ENCODE measurements at places on chromosomes 12 and 14.

- DNase-seq = no peak
Observed at GRCh38 chr14:33505963-33506329, 444.9 kb downstream of the EGLN3 start.

DNA sequence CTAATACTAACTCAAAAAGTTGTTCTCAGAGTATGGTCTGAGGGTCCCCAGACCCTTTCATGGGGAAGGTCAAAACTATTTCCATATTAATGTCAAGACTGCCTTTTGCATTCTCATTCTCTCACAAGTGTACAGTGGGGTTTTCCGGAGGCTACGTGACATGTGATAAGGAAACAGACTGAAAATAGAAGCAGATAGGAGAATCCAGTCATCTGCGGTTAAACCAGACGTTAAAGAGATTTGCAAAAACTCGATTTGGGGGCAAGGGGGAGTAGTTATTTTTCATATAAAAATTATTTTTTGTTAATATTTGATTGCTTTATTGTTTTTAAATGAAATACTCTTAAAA lies 1.0 kb upstream of the NAP1L1 start:
- DNase-seq = peak; percentile 48

DNA sequence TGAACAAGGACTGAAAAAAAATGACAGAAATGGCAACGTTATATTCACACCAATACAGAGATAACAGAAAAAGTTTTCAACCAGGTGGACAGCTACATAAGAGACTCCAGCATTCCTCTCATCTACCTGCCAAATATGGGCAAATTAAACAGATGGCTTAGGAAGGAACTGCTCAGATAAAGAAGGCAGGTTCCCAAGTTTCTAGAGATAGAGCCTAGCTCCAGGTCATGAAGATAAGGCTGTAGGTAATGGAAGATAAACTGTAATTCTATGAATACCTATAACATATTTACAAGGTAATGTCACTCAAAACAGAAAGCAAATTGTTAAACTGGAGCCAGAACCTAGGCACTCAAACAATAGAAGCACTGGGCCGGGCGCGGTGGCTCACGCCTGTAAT lies 42.5 kb downstream of the GIT2 start:
- no peak for DNase-seq

DNA sequence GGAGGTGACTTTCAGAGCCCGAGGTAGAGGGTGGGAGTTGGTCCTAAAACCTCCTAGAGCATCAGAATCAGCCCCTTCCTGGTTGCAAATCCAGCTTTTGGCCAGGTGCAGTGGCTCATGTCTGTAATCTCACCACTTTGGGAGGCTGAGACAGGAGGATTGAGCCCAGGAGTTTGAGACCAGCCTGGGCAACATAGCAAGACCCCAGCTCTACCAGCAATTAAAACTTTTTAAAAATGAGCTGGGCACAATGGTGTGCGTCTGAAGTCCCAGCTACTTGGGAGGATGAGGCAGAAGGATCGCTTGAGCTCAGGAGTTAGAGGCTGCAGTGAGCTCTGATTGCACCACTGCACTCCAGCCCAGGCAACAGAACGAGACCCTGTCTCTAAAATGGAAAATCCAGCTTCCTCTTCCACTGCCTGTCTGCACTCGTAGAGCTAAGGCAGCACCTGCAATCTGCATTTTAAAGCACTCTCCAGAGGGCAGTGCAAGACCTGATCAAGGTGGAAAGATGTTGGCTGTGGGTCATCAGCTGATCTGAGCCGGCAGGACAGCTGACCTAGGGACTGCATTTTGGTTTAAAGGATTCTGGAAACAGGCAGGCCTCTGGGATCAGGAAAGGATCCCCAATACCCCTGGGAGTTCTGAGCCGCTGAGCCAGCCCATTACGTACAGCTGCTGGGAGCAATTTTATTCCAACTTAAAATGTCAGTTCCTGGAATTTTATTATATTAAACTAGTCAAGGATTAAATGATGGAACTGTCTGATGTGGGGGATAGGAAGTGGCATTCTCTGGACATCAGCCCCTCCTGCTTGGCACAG lies 1.8 kb upstream of the TESC start:
- DNase-seq = no peak

GRCh38 chr12:83676781-83677295 lies 990.1 kb downstream of the TMTC2 start:
- DNase-seq = no peak

DNA sequence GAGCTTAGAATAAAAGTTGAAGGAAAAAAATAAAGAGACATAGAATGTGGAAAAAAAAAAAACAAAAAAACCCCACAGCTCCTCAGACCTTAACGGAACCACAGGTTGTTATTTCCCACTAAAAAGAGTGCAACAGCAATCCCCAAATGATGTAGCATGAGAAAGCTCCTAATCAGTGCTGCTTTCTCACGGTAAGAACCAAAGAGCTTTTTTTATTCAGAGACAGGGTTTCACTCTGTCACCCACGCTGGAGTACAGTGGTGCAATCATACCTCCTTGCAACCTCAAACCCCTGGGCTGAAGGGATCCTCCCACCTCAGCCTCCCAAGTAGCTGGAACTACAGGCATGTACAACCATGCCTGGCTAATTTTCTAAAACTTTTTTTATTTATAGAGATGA lies 13.3 kb downstream of the NDUFA12 start:
- peak; percentile 17 for DNase-seq

DNA sequence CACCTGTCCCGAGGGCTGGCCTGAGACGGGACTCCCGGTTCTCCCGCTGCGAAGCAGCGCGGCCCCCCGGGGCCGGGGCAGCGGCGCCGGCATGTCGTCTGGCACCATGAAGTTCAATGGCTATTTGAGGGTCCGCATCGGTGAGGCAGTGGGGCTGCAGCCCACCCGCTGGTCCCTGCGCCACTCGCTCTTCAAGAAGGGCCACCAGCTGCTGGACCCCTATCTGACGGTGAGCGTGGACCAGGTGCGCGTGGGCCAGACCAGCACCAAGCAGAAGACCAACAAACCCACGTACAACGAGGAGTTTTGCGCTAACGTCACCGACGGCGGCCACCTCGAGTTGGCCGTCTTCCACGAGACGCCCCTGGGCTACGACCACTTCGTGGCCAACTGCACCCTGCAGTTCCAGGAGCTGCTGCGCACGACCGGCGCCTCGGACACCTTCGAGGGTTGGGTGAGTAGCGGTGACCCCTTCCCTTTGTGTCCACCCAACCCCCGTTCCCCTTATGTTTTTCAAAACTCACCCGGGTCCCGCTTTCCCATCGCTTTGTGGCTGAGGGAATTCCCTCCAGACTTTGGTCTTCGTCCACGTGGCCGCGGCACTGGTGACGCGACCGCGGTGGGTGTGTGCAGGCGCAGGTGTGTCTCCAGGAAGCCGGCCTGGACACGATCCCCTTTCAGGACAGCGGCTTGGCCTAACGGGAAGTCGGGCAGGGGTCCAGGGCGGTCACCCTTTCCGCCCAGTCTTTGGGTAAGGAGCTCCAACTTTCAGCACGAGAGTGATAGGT lies 826 bp downstream of the PRKCH start:
- no peak for DNase-seq

DNA sequence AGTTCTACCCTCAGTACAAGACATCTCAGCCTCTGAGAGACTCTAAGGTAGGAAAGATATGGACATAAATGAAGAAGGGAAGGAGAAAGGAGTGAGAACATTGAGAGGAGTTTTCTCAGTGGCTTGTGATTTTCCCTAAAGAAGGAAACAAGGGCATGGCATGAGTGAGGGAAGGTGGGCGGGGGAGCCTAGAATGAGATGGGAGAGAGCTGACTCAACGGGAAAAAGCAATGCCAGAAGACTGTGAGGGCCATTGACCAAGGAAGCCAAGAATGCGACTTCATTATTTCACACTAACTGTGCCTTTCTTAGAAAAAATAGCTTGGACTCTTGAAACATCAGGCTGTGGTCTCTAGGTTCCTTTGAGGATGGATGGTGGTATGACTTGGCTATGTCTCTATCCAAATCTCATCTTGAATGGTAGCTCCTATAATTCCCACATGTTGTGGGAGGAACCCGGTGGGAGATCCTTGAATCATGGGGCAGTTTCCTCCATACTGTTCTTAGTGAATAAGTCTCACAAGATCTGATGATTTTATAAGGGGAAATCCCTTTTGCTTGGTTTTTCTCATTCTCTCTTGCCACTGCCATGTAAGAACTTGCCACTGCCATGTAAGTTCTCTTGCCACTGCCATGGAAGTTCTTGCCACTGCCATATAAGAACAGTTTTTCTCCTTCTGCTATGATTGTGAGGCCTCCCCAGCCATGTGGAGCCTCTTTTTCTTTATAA lies 279.6 kb downstream of the NUAK1 start:
- DNase-seq = no peak

GRCh38 chr14:68784978-68785533 lies 7.8 kb downstream of the ZFP36L1 start:
- no peak for DNase-seq

- peak; percentile 62 for DNase-seq
Observed at GRCh38 chr12:8033153-8034044, 883 bp downstream of the FOXJ2 start.

- no peak for DNase-seq
Observed at GRCh38 chr12:92370828-92371227, 225.2 kb upstream of the BTG1 start.

GRCh38 chr14:98908050-98908449 lies 363.9 kb downstream of the BCL11B start:
- DNase-seq = no peak

DNA sequence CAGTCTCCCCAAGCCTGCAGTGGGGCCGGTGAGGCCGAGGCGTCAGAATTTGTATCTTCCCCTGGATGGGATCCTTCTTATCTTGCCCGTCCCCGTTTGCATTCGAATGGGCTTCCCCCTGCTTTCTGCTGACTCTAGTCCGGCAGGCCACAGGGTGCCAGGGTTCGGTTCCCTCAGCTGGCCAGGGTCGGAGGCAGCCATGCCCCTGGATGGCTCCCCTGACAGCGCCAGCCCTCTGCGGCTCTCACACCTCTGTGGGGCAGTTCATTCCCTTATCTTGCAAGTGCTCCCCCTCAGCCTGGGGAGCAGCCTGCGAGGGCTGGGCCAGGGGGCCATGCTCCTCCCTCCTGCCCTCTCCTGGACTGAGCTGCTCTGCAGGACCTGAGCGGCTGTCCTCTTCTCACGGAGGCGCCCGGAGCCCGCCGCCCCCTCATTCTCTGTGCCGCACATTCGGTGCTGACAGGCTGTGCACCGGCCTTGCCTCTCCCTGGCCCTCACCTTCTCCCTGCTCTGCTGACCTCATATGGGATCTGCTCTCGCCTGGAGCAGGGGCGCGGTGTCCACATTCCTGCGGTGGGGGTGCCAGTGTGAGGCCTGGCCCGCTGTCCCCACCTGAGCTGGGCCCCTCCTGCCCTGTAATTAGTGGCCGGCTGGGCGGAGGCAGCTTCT lies 32.8 kb downstream of the KIF26A start:
- DNase-seq = no peak

- no peak for DNase-seq
Observed at GRCh38 chr12:26062566-26062965, 62.3 kb downstream of the BHLHE41 start.

DNA sequence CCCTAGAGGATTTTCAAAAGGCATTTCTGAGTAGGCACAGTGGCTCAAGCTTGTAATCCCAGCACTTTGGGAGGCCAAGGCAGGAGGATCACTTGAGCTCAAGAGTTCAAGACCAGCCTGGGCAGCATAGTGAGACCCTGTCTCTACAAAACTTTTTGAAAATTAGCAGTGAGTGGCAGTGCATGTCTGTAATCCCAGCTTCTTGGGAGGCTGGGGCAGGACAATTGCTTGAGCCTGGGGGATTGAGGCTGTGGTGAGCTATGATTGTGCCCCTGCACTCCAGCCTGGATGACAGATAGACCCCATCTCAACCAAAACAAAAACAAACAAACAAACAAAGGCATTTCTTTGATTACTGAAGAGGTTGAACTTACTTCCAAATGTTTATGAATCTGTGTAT lies 201.4 kb downstream of the KIF26A start:
- no peak for DNase-seq

- DNase-seq = no peak
Observed at GRCh38 chr12:60535363-60535762, 939.5 kb downstream of the SLC16A7 start.

DNA sequence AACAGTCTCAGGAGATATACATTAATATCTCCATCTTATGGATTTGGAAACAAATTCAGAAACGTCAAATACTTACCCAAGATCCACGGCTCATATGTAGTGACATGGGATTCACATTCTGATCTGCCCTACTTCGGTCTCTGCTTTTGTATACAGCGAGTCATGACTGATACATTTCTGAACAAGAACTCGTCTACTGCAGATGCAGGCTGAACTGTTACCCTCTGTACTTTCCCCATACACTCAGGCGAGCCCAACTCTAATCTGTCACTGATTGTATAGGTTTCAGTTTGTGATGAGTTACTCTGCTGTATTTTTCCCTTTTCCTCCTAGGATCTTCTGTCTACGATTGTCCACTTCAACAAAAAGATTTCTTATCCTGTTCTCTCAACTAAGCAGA lies 441.6 kb downstream of the CCDC91 start:
- no peak for DNase-seq

GRCh38 chr12:49543914-49544815 lies 5.3 kb downstream of the KCNH3 start:
- no peak for DNase-seq

GRCh38 chr14:72518809-72519377 lies 375.0 kb downstream of the DPF3 start:
- DNase-seq = peak; percentile 36

DNA sequence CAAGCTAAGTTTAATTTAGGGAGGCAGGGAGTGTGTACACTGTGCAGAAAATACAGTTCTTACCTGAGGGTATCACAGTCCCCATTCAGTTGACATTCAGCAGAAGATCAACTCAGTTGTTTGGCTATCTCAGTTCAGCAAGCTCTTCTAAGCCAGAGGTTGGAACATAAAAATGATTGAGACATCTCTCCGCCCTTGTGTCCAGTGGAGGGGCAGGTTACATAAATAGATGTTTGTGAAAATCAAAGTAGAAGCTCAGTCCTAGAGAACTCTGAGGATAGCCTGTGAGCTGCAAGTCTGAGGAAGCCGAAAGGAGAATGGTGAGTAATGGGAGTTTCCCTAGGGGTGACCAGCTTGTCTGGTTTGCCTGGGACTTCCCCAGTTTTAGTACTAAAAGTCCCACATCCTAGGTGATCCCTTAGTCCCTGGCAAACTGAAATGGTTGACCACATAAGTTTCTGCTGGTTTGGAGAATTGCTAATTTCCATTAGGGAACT lies 251.4 kb upstream of the ATP2B1 start:
- DNase-seq = no peak

GRCh38 chr12:108833355-108833733 lies 24.0 kb downstream of the SSH1 start:
- no peak for DNase-seq

GRCh38 chr12:52260361-52261207 lies 13.9 kb upstream of the KRT86 start:
- DNase-seq = no peak

DNA sequence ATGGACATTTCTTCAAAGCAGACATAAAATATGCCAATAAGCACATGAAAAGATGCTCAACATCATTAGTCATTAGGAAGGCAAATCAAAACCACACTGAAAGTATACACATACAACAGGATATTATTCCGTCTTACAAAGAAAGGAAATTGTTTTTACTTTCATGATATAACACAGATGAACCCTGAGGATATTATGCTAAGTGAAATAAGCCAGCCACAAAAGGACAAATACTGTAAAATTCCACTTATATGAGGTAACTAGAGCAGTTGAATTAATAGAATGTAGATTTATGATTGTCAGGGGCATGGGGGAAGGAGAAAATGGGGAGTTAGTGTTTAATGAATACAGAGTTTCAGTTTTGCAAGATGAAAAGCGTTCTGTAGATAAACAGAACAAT lies 4.2 kb downstream of the ACYP1 start:
- no peak for DNase-seq

GRCh38 chr12:43453761-43454160 lies 98.2 kb downstream of the ADAMTS20 start:
- no peak for DNase-seq
